Amniotic stem cell (primary cell): ENCODE measurements at places on chromosomes 5 and 9.

DNA sequence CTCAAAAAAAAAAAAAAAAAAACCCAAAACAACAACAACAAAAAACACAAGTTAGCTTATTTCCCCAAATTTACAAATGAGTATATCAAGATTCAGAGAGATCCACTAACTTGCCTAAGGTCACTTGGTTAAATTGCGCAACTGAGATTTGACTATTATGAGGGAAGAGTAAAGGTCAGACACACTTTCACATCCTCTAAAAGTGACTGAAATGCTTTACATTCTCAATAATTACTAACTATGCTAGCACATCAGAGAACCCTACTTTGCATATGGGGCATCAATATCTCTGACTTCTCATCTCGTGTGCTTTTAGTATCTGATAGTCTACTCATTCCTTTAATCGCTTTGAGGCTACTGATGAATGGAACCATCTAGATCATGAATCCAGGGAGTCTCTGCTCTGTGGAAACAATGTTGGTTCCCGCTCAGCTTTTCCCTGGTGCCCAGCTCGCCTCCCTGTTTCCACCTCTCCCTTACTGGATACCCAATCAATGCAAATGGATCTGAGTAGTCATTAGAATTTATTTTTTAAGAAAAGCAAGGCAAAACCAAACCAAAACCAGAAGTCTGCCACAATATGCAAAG lies 182.1 kb upstream of the TRIM32 start:
- no peak for DNase-seq

- no peak for DNase-seq
Observed at GRCh38 chr5:112917453-112917995, 4.5 kb downstream of the REEP5 start.

- DNase-seq = no peak
Observed at GRCh38 chr9:7516376-7516775, 283.2 kb downstream of the DMAC1 start.

- no peak for DNase-seq
Observed at GRCh38 chr5:141934099-141934844, 10.6 kb downstream of the DELE1 start.

GRCh38 chr5:43422143-43422542 lies 10.0 kb upstream of the CCL28 start:
- DNase-seq = no peak

- no peak for DNase-seq
Observed at GRCh38 chr5:134994560-134995156, 27.0 kb downstream of the CATSPER3 start.

DNA sequence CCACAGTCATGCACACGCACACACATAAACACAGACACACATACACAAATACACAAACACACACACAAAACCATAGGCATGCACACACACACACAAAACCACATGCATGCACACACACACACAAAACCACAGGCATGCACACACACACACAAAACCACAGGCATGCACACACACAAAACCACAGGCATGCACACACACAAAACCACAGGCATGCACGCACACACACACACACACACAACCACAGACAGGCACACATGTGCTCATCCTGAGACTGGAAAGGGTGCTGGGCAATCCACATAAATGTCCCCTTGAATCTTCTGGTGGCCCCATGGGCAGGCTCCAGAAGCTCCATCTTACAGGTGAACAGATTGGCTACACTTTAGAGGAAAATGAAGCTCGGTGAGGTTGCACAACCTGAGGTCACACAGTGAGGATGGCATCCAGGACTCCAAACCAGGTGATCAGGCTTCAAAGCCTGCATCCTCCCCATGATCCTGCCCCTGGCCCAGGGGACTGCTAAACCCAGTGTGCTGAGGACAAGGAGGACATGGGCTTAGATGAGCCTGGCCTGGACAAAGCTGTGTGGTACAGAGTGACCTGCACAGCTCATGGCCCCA lies 144.8 kb downstream of the GADD45G start:
- no peak for DNase-seq

DNA sequence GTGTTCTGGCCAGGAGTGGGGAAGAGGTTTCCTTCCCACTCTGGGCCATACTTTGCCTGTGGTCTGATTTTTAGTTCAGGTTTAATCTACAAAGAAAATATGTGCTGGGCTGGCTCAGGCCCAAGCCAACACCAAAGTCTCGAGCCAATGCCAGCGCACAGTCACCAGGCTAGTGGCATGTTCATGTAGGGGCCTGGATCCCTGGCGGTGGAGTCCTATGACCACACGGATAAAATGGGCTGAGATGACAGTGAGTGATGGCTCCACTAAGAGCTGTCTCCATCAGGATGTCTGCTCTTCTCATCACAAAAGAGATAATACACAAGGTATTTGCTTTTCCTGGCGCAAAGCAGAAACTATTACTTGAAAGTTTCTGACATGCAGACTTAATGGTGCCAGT lies 92.9 kb upstream of the PTPN3 start:
- no peak for DNase-seq

DNA sequence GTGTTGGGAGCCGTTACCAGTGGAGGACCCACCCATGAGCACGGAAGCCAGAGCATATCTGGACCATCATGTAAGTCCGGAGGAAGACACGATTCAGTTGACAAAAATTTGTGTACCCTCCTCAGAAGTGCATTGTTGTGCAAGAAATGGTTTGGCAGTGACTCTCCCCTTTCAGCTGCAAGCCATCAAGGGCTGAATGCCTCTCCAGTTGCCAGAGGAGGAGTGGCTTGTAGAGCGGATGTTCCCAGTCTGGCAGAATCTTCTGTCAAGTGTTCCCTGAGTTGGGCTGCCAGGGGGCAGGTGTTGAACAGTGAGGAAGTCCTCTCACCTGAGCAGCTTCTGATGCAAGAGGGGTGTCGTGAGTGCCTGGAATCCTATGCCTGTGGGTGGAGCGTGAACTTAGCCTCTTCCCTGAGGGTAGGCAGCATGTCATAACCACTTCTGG lies 27.6 kb upstream of the CDKN2AIPNL start:
- DNase-seq = peak; percentile 60

DNA sequence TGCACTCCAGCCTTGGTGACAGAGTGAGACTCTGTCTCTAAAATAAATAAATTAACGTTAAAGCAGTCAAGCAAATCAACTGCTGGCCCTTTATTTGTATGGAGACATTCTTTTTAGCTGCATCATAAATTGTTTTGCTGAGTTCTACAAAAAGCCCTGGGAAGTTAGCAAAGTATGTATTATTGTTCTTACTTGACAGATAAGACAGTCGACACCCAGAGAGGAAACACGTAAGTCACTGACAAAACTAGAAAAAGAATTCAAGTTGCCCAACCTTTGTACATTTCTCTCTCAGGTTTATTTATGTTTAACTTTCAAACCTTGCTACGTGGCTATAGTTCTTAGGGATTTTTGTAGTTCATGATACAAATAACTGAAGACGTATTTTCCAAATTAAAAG lies 40.4 kb upstream of the MACIR start:
- peak; percentile 24 for DNase-seq

DNA sequence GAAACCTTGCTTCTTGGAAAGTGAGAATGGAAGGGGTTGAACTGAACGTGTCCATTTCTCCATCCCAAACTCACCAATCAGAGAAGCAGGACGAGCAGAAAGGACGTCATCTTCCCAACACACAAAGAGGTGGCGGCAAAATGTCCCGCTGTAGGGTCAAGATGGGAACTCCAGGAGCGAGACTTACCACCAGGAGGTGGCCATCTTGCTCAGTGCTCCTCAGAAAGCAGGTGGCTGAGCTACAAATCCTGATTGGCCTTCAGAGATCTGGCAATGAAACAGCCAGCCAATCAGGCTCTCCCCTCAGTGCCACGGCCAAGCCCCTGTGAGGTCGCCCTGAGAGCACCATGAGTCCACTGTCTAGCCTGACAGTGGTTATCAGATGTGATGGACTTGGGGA lies 259.0 kb downstream of the NDUFS4 start:
- no peak for DNase-seq

GRCh38 chr5:92890841-92891244 lies 690.2 kb downstream of the NR2F1-AS1 start:
- no peak for DNase-seq

DNA sequence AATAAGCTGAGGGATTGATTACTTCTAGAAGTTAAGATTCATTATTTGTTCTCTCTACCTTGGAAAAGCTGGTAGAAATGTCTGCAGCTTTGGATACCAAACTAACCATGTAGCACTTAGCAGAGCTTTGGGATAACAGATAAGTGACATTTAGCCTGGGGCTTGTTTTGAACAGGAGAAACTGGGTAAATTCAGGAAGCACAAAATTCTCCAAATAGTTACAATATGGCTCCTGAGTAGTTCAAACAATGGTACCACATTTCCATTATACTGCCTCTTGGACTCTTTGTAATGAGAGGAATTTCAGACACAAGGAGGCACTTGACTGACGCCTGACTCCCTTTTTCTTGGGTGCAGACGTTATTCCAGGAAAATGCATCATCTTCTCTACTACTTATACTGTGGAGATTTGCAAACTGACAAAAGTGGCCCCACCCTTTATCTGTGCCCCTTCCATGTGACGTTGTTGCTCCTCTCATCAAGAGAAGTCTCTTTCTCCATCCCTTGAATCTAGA lies 22.5 kb downstream of the PRUNE2 start:
- DNase-seq = no peak

- DNase-seq = peak; percentile 62
Observed at GRCh38 chr5:98108497-98108896, 665.0 kb upstream of the RGMB start.

DNA sequence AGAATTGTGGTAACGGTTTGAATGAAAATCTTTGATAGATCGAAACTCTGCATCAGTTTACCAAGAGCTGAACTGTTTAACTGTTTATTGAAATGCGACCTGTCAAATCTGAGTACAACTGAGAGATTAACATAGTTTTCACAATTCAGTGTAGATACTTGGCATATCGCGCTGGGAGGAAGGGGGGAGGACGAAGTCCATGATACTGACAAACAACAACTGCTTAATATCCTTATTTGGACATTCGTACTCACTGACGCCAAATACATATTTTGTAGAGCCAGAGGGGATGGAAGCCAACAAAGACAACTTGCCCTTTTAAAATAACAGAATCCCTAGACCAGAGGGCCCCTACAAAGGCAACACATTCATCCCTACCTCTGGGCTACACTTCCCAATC lies 93.2 kb downstream of the GLIS3 start:
- no peak for DNase-seq

- DNase-seq = no peak
Observed at GRCh38 chr5:173075137-173075843, 19.1 kb downstream of the CREBRF start.

- DNase-seq = no peak
Observed at GRCh38 chr5:180612683-180613082, 21.4 kb upstream of the SCGB3A1 start.
